ENCODE measurements at places on chromosomes 5 and 9.

DNA sequence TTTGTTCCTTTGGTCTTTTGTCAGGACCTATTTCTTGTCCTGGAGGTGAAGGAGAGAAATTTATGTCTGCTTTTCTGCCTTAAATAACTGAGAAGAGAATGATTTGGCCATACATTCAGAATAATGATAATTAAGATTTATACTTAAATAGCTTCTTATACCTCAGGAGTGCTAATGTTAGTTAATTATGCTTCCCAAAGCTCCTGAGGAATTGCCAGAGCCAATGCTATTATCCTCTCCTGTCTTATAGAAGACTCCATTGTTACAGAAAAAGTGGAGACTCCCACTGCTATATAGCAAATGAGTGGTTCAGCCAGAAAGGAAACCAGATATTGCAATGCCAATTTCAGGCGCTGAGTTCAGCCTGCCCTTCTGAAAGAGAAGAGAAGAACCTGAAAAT is 67.0 kb downstream of the NTRK2 start:
- DNase-seq: no peak

- DNase-seq: no peak
These were observed 70.0 kb downstream of the GDNF start for GRCh38 chr5:37769840-37770239.

DNA sequence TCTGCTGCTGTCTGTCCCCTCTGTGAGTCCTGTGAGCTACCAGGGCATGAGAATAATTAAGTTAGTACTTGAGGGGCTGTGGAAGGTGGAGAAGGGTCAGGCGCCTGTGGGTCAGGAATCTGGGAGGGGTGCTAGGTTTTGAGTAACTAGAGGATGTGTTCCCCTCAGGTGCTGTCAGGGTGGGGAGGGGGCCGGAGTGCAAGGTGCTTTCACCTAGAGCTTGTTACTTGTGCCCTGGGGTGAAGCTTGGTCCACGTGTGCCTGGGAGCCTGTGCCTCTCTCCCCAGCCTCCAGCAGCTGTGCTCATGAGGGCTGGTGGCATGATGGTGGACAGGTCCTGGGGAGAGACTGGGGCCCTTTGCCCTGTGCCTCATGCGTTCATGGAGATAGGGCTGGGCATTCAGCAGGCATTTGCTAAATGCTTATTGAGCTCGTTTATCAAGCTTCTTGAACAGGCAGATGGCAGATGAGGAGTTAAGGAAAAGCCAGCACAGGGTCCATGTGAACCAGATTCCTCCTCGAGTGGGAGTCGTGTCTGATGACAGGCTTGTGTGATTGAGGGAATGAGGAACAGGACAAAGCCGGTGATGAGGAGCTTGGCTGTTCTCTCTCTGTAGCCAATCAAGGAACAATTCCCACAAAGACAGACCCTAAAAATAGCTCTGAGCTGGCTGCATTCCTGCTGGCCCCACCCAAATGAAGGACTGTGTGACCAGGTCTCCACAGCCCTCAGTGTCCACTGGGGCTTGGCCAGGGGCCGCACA is 40.9 kb downstream of the CACNA1B start:
- no peak for DNase-seq

DNA sequence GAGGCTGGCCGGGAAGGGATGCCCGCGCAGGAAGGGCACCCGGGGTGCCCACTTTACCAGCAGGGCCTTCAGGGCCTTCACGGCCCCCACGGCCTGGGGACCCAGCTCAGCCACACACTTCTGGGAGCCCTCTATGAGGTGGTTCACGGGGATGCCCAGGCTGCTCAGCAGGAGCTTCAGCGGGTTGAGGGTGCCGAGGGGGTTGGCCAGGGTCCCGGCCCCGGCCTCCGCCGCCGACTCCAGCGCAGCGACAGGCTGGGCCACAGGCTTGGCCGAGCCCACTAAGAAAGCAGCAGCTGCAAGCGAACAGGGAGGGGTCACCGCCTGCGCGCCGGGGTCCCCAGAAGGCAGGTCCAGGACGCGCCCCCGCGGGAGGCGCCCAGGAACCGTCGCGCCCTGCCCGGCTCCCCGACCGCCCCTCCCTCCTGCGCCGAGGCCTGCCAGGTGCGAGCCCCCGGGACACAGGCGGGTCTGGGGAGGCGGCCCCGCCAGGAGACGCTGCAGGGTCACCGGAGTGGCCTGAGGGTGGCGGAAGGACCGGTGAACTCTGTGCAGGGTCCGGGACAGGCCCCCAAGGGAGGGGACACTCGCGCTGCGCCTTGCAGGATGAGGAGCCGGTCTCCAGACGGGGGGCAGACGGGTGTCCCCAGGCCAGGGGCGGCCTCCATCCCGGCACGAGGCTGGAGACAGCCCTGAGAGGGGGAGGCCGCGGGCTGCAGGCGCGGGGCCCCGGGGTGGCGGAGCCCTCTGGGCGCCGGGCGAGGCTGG is 572 bp downstream of the SCGB3A1 start:
- no peak for DNase-seq

- peak; percentile 26 for DNase-seq
These were observed 132.9 kb downstream of the ADAMTSL1 start for GRCh38 chr9:18606846-18607245.

GRCh38 chr5:60806591-60807243 is 37.4 kb downstream of the ELOVL7 start:
- DNase-seq: no peak

DNA sequence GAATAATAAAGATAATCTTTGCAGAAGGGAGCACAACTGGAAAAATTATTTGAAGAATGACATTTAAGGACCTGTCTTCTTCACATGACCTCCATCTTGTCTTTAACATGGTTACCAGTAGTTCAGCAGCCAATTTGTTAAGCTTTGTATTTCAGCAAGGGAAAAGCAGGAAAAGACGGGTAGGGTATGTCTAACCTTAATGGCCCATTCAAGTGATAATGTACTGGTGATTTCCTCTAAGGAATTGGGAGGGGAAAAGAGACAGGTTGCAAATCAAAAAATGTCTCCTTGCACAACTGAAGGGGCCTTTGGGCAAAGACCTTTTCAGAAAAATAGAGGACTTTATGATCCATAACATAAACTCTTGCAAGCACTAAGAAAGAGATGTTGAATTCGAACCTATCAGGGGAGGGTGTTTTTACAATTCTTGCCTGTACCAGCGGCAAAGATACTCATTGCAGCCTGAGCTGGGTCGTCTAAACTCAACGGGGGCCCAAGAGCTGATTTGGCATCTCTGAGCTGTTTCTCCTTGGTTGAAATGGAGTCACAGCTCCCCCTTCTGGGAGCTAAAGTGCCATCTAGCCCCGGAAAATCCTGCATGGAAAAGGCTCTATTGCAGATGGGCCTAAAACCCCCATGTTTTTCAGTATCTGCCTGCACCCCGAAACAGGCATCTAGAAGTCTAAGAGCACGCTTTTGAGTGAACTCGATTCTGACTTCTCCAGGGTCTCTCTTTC is 3.8 kb downstream of the BRINP1 start:
- peak; percentile 16 for DNase-seq

GRCh38 chr5:143390941-143391340 is 12.5 kb downstream of the NR3C1 start:
- DNase-seq: no peak

DNA sequence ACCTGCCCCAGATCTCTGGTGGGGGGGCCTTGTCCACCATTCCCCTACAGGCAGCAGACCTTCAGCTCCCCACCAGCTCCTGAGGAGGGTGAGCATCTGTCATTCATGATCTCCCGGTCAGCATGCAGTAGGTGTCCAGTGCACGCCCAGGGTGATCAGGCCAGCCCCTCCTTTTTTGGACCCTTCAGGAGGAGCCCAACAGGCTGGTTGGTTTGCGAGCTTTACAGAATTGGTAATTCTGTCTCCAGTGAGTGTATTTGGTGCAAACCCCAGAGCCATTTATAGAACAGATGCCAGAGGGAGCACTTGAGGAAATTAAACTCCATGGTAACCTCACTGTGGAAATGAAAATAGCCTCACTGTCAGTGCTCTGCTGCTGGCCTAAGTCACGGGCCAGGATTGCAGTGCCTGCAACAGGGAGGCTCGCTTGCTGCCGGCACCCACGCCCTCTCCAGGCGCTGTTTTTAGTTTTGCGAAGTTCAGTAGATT is 23.4 kb downstream of the WNK2 start:
- DNase-seq: peak; percentile 18

DNA sequence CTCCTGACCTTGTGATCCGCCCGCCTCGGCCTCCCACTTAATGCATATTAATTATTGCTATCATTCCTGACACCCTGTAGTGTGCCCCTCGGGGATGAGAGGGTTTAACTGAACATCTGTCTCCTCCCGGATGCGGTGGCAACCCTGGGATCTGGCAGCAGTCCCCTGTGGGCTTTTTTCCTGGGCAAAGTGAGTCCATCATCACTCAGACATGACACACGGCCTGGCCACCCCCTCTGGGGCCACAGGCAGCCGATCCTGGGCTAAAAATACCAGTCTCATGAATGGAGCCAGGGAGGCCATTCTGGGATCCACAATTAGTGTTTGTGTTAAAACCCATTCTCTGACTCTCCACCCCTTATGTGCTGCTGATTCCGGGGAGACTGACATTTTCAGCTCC is 161.2 kb downstream of the RGS3 start:
- DNase-seq: peak; percentile 85

- DNase-seq: peak; percentile 19
These were observed 246.7 kb downstream of the ADAMTSL1 start for GRCh38 chr9:18720691-18721090.

- no peak for DNase-seq
These were observed 279.0 kb downstream of the AOPEP start for GRCh38 chr9:95005278-95006143.

DNA sequence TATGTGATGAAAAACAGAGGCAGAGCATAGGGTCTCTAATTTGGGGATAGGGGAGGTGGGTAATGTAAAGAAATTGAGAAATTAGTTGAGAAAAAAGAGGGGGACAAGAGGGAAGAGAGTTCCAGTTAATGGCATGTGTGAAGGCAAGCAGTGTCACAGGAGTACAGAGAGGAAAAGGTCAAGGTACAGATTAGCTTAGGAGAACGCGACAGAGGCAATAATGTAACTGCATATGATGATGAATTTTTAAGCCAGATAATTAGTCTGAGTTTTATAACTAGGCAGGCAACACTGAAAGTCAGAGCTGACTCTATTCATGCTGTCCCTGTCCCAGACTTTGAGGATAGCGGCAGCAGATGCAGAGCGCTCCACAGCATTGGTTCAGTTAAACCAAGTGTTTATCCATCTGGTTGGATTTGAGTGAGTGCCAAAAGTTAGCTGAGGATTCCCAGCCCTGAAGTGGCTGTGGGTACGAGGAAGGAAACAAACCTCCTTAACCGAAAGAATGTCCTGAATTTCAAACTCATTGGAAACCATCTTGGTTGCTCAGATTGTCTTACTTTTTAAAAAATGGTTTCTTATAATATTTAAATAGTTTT is 315.2 kb downstream of the ARHGAP26 start:
- no peak for DNase-seq

- peak; percentile 28 for DNase-seq
These were observed 28.8 kb downstream of the PDE8B start for GRCh38 chr5:77239126-77239741.

- no peak for DNase-seq
These were observed 8.8 kb upstream of the TBC1D9B start for GRCh38 chr5:179916523-179916922.

DNA sequence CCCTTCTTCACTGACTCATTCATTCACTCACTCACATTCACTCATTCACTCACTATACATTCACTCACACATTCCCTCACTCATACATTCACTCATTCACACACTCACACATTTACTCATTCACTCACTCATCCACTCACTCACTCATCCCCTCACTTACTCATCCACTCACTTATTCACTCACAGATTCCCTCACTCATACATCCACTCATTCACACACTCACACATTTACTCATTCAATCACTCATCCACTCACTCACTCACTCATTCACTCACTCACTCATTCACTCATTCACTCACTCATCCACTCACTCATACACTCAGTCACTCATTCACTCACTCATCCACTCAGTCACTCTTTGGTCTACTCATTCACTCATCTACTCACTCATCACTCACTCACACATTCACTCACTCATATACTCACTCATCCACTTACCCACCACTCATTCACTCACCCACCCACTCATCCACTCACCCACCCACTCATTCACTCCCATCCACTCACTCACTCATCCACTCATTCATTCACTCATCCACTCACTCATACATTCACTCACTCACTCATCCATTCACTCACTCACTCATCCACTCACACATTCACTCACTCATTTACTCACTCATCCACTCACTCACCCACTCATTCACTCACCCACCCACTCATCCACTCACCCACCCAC is 27.2 kb downstream of the WNK2 start:
- no peak for DNase-seq

DNA sequence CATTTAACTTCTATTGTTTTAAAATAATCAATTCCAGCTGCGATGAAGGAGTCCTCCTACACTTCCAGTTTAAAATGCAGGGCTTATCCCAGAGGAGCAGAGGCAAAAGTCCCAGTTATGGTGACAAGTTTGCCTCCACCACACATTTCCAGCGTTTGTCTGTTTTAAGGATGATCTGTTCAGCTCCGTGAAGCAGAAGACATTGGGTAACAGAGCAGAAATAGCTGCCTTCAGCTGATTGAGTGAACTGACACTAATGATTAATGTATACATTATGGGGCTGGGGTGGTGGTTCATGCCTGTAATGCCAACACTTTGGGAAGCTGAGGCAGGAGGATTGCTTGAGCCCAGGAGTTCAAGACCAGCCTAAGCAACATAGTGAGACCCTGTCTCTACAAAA is 127.6 kb downstream of the HSD17B3 start:
- DNase-seq: no peak

All from EL (cell line).